ENCODE measurements at places on chromosomes 13 and 19.

GRCh38 chr19:2309734-2310362, 1.9 kb upstream of the LINGO3 start:
- DNase-seq = no peak

GRCh38 chr19:13162724-13163608, 12.8 kb downstream of the IER2 start:
- peak; percentile 66 for DNase-seq

DNA sequence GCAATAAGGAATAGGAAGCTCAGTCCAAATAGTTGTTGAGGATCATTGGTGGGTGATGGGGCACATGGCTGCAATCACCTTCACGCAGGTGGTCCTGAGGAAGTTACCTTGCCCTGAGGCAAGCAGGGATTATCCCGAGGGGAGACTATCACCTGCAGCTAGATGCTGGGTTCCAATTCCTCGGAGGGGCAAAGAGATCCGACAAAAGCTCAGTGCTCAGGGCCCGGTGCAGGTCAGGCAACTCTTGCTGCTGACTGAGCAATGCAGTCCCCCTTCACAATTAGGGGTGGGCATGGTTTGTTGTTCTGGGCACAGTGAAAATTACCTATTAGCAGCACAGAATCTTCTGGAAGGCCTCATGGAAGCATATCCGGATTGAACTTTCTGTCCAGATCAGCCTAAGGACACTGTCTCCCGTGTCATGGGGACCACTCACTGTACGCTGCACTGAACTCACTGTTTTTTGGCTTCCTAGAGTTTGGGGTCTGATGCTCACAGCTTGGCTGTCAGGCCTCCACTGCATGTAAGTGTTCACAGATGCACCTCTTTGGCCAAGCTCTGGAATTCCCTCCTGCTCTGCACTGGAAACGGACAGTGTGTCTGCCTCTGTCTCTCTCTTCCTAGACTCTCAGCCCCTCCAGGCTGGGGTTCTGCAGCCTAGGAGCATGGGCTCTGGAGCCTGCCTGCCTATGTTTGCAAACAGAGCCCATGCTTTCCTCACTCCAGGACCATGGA, 372.7 kb downstream of the ZNF536 start:
- no peak for DNase-seq

DNA sequence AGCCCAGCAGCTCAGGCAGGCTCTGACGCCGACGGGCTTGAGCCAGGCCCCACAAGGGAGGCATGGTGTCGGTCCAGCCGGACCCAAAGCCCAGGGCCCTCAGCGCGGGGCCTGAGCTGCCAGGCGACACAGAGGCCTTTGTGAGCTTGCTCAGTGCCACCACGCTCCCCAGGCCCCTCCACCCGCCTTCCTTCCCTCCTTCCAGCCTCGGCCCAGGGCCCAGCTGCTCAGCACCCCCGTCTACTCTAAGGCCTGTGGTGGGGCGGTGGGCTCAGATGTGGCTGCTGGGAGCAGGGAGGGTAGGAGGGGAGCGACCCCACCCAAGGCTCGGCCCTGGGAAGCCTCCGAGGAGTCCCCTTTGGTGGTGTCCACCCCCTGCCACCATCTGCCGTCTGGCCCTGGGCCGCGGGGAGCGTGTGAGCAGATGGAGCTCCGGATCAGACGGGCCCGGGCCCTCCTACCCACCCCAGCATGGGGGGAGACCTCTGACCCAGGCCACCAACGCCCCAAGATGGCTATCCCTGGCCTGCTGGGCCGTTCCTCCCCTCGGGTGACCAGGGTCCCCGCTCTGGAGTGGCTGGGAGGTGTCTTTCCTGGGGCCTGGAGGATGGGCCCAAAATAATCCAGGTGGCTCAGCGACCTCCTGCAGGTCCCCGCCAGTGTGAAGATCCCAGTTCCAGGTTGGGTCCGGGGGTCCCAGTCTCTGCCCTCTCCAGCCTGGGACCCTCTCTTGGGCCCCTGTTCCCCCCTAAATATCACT, 7.8 kb downstream of the ZBTB7A start:
- DNase-seq = no peak

DNA sequence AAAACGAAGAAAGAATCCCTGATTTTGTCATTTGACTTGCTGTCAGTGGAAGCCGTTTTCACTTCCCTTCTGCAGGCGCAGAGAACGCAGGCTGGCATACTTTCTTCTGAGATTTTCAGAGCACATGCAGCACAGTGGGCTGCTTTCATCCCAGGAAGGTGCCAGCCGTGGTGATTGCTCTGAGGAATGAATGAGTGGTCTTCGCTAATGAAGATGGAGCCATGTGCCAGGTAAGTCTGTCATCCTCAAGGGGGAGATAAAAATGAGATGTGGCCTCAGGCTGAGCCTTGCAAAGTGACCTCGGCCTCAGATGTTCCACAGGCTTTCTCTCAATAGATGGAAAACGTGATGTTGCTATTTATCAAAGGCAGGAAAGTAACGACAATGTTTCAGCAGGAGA, 94.6 kb upstream of the FARP1 start:
- no peak for DNase-seq

DNA sequence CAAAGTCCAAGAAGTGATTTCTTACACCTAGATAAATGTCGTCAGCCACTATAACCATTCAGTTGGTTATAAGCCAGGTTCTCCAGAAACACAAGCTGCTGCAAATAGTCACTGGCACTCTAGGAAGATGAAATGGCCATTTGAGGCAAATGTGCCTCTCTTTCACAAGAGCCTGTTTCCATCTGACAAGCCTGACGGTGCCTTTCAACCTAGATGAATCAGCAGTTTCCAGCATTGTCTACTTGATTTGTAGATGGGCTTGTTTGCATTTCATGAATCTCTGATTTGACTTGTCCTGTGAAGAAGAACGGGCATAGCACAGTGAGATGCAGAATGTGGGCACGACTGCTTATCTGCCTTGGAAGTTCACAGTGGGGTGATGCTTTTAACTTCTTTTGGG, 327.2 kb downstream of the LMO7 start:
- DNase-seq = no peak

DNA sequence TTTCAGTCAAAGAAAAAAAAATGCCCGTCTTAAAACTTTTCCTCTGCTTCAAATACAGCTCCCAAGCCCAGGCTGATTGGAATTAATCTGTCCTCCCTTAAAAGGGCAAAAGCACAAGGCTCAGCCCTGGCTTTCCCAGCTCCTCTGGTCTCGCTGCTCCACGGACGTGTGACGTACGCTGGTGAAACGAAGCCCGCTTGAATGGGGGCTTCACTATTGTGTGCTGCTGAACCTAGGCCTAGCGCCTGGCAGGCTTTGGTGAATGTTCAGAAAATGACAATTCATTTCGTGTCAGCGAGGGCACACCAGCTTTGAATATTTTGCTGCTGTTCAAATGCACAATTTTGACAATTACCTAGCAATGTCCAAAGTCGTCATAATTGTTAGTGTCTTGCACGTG, 615 bp upstream of the ZNF135 start:
- no peak for DNase-seq

- DNase-seq = no peak
Measured at GRCh38 chr13:99341969-99342722, 34.9 kb upstream of the GPR183 start.

DNA sequence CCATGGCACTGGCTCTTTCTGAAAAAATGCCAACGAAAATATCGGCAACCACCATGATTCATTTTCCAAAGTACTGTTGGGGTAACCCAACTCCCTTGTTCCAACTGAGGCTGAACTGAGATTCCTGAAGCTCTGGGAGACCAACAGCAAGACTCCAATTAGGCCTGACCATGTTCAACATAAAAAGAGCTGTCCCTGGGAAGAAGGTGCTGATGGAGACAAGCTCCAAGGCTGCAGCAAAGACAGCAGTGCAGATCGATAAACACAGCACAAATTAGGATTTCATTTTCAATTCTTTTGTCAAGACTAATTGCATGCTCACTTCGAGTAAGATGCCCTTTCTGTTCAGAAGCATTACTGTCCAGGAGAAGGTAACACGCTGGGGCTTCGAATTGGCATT, 968.0 kb downstream of the UQCRFS1 start:
- DNase-seq = no peak

DNA sequence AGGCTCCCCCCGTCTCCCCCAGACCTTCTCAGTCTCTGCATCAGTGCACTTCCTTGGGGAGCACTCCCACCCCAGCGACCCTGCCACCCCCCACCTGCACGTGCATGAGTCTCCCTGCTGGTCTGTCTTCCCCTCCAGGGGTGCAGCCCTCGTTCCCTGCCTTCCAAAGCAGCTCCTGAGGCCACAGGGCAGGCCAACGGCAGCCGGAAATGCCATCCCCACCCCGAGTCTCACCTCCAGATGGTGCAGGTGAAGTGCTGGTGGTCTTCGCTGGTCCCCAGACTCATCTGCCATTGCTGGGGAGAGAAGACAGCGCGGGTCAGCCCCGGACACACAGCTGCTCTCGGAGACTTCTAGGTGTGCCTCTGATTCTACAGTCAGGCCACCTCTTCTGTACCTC, 5.5 kb downstream of the MYDGF start:
- DNase-seq = no peak

DNA sequence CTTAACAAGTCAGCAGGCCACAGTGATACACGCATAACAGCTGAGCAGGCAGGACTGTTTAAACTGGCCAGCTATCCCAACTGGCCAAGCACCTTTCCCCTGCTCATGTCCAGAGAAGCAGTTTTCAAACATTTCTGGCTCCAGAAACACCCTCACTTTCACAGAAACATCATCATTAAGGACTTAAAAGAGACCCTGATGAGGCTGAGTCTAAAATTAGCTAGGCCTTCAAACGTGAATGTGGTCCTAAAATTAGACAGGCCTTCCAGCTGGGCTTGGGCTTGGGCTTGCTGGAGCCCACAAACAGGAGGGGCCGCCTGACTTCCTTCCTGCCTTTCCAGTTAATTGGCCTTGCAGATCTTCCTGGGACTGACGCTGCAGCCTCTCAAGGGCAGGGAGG, 334.2 kb downstream of the DNAJC15 start:
- no peak for DNase-seq

DNA sequence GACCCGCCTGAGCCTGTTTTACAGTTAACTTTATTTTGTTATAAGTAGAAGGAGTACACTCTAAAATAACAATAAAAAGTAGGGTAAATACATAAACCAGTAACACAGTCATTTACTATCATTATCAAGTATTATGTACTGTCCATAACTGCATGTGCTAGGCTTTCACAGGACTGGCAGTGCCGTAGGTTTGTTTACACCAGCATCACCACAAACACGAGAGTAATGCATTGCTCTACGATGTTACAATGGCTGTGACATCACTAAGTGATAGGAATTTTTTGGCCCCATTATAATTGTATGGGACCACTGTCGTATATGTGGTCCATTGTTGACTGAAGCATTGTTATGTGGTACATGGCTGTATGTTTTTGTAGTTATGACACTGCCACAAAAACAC, 41.3 kb upstream of the SLC7A9 start:
- no peak for DNase-seq

- no peak for DNase-seq
Measured at GRCh38 chr19:50601407-50602088, 33.3 kb upstream of the LRRC4B start.

- DNase-seq = no peak
Measured at GRCh38 chr13:27076421-27076820, 95.2 kb downstream of the USP12 start.

- no peak for DNase-seq
Measured at GRCh38 chr19:43430142-43430710, 15.5 kb downstream of the TEX101 start.

DNA sequence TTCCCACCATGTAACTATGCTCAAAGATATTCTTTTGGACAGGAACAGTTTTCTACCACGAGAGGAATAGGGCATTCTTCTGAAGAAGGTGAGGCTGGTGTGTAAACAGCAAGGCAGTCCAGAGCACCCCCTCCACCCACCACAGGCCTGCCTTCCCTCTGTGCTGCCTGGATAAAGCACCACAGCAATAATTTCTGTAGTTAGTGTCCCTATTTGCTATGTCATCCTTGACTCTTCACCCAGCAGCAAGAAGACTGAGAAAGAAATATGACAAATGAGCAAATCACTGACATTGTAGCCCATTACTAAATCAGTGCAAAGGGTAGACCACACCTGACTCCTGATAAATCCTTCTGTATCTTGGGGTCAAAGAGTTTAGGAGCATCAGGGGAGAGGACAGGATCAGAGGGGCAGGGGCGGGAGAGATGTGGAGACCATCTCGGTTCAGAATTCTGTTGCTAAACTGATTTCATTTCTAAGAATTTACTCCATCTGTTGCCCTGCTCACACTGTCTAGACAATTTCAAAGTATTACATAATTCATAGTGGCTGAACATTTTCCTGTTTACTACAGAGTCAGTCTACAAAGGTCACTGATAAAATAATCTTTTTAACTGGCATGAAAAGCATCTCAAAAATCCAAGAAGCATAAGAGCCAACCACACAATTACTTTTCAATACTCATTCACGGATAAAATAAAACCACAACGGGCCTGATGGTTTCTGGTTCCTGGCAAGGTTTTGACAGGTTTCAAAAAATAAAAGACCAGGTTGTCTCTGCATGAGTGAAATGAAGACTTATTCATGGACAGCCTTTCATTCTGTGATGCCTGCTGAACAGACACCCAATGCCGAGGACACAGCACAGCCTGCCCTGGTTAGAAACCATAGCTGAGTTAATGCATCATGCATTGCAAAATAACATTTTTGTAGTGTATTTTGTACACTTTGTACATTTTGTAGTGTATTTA, 88.4 kb upstream of the IRS2 start:
- DNase-seq = no peak

- DNase-seq = no peak
Measured at GRCh38 chr13:107713314-107713713, 502.0 kb downstream of the LIG4 start.

DNA sequence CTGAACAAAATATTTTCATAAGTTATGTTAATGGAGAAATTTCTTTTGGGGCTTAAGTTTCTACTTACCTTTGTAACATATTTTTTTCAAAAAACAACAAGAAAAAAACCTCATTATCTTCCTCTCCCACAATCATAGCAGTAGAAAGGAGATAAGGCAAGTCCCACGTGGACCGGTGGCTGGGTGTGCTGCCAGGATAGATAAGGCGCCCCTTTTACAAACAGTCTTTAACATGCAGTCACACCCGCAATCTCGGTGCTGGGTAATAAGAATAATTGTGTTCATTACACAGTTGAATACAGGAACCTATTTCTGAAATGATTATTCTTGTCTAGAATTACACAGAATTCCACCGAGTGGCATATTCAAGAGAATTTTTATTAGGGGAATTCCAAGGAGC, 1202.3 kb downstream of the UQCRFS1 start:
- DNase-seq = no peak

DNA sequence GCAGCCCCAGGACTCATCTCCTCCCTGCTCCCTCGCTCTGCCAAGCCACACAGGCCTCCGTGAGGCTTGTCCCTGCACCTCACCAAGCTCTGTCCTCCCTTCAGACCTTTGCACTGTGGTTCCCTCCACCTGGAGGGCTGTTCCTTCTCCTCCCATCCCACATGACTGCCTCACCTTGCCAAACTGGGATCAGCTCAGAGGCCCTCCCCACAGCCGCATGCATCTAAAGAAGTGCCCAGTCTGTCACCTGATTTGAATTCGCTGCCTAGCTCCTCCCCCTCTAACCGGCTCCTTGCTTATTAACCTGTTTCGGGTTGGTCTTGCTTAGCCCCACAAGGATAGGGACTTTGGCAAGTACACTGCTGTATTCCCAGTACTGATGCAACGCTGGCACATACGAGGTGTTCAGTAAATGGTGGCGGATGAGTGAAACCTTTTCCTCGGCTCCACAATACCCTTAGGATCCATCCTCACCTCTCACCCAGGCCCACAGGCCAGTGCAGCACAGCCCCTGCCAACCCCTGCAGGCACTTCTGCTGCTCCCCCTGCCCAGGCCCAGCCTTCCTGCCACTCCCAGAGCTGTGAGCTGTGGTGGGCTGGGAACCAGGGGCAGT, 4.4 kb downstream of the AKT2 start:
- DNase-seq = no peak
